ENCODE measurements at places on chromosomes 16 and 17.

- no peak for DNase-seq
Measured at GRCh38 chr16:75943705-75944514, 217.6 kb upstream of the CPHXL start.

DNA sequence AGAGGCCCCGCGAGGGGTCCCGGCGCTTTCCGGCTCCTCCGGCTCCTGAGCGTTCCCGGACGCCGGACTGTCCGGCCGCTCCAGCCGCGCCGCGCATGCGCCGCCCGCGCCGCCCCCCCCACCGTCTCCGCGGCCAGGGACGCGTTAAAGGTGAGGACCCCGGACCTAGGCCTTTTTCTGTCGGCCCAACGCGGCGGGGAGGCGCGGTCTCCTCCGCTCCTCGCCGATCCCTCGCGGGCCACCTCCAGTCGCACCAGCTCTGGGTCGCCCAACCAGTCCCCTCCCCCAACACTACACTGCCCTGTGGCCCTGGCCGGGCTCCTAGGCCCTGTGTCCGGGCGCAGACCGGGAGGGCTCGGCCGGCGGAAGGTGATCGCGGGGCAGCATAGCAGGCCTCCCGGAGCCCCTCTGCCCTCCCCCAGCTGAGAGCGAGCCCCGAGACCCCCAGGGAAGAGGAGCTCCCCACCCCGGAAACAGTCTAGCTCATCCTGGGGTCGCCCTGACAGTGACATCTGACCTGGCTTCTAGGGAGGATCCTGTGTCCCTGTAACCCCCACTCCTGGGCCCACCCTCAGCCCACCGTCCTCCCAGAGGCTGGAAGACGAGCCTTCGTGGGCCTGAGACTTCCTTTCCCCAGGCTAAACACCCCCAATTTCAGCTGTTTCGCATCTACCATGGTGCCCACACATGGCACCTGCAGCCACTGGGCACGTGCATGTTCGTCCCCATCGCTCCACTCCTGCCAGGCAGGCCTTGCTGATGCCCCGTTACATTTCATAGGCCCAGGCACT, 14.7 kb upstream of the BCAR1 start:
- no peak for DNase-seq

DNA sequence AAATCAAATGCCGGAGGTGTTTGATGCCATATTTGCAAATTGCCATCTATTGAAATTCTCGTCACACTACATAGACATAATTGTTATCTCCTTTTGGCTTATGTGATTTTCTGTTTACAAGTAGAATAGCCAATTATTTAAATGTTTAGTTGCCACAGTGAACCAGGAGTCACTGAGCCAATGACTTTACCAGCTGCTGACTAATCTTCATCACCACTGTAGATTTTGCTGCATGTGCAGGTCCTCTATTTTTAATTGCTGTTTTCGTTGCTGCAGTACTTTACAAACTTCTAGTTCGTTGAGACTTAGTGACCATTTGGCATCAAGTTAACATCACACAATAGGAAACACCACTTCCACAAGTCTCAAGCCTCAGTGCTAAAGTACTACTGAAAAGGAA, 22.8 kb downstream of the ABHD15 start:
- DNase-seq: no peak

GRCh38 chr17:66373079-66373478, 70.7 kb downstream of the PRKCA start:
- no peak for DNase-seq

DNA sequence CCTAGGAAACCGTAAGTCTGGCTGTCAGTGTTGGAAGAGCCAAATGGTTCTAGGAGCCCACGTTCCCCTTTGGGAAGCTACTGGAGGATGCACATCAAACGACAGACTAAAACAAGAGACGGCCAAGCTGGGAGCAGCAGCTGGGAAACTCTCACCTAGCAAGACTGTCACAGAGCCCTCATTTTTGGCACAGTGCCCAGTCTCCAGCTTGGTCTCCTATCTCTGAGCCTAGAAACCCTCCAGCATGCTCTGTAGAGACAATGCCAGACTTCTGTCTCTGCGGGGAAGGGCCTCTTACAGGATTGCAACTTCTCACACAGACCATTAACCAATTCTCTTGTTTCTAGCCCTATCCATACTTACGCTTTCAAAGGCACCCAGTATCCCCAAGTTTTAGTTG, 23.5 kb downstream of the GTF3C1 start:
- no peak for DNase-seq

DNA sequence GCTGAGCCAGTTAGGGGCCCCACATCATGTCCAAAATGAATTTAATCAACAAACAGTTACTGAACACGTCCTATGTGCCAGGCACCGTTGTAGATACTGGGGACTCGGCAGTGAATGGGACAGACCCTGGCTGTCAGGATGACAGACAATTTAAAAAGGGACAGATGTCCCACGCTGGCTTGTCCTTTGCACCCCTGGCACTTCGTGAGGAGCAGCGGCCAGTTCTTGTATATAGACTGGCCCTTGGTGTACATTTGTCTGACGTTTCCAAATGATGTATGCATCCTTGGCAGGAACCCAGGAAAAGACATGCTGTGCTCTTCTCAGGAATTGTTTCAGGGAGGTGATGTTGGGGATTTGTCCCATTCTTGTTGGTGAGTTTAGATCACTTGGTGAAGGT, 21.1 kb downstream of the IL4R start:
- no peak for DNase-seq

GRCh38 chr16:1330260-1330914, 3.1 kb upstream of the BAIAP3 start:
- DNase-seq: no peak

DNA sequence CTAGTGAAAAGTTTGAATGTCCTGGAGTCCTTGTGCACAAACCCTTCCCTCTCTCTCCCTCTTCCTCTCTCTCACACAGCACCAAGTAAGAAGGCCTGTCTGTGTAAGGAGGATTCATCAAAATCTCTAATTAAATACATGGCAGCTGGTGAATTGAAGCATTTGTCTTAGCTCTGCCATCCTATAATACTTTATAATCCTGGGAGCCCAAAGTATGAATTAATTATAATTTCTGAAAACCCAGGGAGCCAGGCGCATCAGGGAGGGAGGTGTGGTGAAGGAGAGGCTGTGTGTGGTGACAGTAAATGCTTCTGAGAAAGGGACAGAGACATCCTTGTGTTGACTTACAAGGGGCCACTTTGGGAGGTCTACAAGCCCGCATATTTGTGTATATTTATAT, 691.4 kb upstream of the EEF2KMT start:
- DNase-seq: no peak

- no peak for DNase-seq
Measured at GRCh38 chr17:36142235-36142634, 34.2 kb downstream of the TBC1D3B start.

DNA sequence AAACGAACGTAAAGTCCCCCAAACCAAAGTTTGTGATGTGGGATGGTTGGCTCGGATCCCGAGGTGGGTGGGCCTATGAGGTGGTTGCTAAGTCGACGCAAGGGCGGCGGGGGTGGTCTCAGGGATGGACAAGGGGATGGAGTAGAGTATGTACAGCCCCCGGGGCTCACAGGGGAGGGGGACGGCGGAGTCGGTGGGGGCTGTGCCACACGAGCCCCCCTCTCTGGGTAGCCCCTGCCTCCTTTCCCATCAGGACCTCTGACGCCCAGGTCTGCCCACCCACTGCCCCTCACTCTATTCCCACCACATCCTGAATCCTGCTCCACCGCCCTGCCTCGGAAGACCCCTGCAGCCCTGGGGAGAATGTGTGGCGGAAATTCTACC, 15.2 kb downstream of the IL34 start:
- DNase-seq: no peak

- no peak for DNase-seq
Measured at GRCh38 chr16:1088295-1089170, 7.5 kb downstream of the C1QTNF8 start.

DNA sequence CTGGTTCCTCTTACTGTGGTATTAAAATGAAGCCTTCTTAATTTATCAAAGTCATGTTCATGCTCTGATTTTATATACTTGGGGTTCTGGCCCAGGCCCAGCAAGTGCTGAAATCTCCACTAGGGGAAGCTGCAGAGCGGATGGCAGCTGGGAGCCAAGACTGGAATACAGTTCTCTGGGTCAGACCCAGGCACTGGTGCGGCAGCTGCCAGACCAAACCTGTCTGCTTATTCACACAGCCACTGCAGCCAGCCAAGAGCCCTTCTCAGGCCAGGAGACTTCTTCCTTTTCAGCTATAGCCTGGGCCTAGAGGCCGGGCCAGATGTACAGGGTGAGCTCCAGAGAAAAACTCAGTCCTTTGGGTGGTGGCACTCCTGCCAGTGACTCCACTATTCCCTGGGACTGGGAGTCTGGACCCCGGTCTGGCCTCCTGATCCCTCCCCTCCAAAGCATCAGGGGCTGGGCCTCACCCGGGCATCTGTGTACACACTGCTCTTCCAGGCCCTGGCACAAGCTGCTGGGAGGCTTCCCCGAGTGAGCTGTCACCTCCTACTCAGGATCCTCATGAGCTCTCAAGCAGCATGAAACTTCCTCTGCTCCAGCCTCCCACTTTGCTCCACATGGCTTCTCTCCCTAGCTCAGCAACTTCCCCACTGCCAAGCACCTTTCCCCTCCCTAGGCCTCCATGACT, 24.4 kb downstream of the ATP6V0D1 start:
- DNase-seq: no peak
